Stimulated activated CD4-positive, alpha-beta T cell treated with anti-CD3 and anti-CD28 coated beads, Interleukin-12 subunit alpha, Interleukin-12 subunit beta, amount 100 ng/mL, for 24 hours (primary cell): ENCODE measurements at places on chromosomes 3 and 15.

DNA sequence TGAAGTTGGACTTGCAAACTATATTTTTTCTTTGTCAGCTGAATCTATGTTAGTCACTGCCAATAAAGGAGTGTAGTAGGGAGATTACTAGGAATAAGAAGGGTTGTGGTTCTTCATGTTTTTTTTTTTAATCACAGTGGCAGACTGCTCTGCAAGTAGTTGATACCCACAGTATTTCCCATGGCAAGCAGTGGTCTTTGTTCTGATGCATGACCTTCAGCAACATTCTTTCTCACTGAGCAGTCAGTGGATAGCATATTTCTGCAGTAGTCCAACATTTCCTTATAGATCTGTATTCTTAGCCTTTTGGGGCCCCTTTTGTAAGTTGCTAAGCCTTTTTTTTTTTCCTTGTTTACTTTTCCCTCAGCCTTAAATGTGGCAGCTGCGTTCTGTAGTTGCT is 151.1 kb downstream of the DOCK3 start:
- DNase-seq, result no peak

- DNase-seq, result no peak
Observed at GRCh38 chr3:99066863-99067262, 165.4 kb upstream of the DCBLD2 start.

DNA sequence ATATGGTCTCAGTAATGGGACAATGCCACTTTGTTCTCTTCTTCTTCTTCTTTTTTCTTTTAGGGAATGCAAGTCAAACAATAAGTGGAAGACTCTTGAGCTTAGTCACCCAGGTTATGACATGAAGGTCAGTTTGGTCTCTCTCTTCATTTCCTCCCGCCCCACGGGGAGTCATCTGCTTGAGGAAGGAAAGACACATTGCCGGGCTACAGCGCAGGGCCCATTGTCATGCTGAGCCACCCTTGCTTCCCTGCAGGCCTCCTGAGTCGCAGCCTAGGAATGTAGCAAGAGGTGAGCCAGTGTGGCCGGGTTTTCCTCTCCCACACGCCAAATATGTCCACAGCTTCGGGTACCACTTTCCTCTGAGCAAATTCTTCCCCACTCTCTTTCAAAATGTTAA is 47.6 kb downstream of the RAP2B start:
- DNase-seq, result no peak

DNA sequence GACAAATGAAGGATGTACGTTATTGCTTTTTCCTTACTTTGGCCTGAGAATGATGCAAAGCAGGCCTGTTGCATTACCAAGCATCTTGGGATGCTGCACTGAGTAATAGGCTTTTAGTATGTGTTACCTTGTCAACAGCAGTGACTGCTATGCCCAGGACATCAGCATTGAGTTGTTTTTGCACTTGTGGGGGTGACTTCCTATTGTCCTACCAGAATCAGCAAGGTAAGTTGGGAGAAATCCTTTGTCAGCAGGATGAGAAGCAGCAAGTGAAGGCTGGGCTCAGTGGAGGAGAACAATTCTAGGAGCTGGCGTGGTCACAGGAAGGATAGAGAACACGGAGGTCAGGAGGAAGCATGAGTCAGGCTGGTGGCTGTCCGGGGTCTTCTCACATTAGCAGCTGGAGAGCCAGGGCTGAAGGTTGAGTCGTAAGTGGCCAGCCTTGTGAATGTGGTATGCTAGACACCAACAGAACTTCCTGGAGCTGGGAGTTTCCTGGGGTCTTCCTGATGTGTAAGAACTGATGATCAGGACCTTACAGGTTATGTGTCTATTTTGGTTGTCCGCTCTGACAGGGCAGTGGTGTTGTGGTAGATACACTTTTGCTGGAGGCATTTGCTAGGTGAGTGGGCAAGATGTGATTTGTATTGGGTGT is 142.7 kb downstream of the FNDC3B start:
- DNase-seq, result no peak

- no peak for DNase-seq
Observed at GRCh38 chr15:34223904-34224596, 766 bp upstream of the EMC4 start.

DNA sequence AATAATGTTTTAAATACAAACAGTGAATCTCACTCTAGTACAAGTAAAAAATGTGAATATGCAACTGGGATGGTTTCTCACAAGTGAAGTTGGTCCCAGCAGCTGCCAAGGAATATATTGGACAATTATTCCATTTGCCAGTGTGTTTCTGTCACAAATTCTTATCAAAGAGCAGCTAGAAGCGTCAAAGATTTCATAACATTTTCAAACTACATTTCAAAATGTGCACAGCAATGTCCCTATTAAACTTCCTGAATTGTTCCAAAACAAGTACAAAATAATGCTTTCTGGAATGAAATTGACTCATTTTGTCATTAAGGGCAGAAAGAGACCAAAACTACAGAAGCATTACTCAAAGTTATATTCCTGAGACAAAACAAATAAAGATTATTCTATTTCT is 38.3 kb downstream of the GPR176 start:
- DNase-seq, result no peak

- DNase-seq, result no peak
Observed at GRCh38 chr3:141328286-141329166, 39.8 kb upstream of the ZBTB38 start.

DNA sequence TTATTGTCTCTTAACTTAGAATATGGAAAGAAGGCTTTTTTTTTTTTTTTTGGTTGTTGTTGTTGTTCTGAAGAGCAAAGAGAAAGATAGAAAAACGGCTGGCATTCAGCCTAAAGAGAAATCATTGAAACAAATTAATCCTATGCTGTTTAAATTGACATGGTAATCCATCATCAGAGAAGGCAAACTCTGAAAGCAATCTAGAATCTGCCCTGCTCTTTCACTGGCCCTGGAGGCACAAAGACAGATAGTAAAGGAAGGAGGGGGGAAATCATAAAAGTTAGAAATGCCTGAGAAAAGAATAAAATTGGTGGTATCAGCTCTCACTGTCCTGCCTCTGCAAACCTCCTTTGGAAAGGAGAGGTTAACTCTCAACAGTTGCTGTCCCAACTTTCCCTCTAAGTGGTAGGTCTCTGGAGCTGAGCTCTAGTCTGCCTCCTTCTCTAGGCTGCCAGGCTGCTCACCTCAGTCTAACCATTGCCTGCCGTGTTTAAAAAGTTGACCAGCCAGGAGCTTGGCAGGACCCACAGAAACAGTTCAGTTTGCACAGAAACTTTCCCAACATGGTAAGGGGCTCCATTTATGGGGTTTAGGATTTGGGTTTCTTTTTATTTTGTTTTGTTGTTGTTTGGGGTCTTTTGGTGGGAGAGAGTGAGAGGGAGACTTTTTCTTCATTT is 13.4 kb upstream of the NR2F2 start:
- no peak for DNase-seq

GRCh38 chr3:37054370-37054769 is 61.1 kb downstream of the MLH1 start:
- no peak for DNase-seq

- no peak for DNase-seq
Observed at GRCh38 chr15:44394062-44394461, 33.4 kb upstream of the CTDSPL2 start.

GRCh38 chr3:100891827-100892226 is 101.4 kb downstream of the ABI3BP start:
- DNase-seq, result no peak

- DNase-seq, result no peak
Observed at GRCh38 chr3:140247775-140248174, 312.8 kb downstream of the CLSTN2 start.

- DNase-seq, result no peak
Observed at GRCh38 chr3:18405141-18405540, 20.0 kb downstream of the SATB1 start.
